ENCODE measurements at places on chromosomes 2 and 18. TPM values are rescaled to one million over a fixed set of nuclear protein-coding genes. Genes with fewer than 3 reads are reported as not detected.

DNA sequence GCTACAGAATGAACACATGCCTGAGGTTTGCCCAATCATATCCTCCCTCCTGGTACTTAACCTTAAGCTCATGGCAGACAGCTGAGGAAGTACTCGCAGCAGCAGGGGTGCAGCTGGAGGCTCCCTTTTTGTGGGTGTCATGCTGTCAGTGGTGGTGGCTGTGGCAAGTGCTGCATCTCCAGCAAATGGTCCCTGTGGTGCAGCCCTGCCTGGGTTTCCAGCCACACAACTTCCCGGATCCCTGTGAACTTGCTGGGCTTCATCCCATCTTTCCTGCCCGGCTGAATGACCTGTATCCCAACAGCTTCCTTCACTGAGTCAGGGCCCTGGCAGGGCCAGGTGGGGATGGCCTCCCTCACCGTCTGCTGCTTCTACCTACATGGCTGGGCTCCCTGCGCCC is 5.0 kb downstream of the TMEM185B start:
- H3K27me3 ChIP-seq = no peaks in the 10 kb centered on the region
- DNase-seq = no peak
- no peak overlapping the region for H3K4me3 ChIP-seq
- no peaks in the 10 kb centered on the region for H3K4me1 ChIP-seq

DNA sequence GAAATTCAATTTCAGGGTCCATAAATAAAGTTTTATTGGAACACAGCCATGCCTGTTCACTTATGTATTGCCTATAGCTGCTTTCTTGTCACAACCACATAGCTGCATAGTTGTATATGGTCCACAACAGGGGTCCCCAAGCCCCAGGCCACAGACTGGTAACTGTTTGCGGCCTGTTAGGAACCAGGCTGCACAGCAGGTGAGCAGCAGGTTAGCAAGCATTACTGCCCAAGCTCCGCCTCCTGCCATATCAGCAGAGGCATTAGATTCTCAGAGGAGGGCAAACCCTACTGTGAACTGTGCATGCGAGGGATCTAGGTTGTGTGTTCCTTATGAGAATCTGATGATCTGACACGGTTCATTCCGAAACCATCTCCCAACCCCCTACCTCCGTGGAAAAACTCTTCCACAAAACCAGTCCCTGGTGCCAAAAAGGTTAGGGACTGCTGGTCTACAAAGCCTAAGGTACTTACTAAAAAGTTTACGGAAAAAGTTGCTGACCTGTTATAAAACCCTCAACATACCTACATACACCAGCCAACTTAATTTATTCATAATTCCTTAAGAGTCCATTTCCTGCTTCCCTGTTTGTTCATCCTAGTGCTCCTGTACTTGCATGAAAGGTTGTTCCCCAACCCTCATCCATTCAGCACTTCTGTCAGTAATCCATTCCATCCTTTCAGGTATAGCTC is 40.1 kb downstream of the NDUFAF7 start:
- no peaks in the 10 kb centered on the region for H3K36me3 ChIP-seq
- H3K27me3 ChIP-seq = no peaks in the 10 kb centered on the region
- H3K4me3 ChIP-seq = no peak overlapping the region
- DNase-seq = no peak
- no peaks in the 10 kb centered on the region for H3K4me1 ChIP-seq

DNA sequence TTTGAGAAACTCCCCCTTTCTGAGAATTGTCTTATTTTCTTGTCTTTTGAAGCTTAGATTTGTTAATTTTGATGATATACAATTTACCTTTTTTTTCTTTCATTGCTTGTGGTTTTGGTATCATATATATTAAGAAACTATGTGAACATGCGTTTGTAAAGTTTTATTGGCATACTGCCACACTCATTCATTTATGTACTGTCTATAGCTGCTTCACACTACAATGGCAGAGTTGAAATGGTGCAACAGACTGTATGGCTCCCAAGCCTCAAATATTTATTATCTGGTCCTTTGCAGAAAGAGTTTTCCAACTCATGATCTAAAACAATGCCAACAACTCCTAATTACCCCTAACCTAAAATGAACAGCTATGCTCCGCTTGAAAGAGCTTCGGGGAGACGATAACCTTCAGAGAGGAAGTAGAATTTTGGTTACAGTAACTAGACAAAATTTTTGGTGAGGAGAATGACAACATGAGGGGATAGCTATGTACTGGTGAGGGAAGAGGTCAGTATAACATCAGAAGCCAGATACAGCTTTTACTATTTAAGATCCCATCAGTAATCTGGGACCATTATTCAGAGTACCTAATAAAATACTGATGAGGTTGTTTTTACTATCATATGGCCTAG is 16.1 kb downstream of the PPP3R1 start:
- H3K4me1 ChIP-seq = peaks cover 19% of the 10 kb centered on the region
- H3K4me3 ChIP-seq = no peak overlapping the region
- H3K36me3 ChIP-seq = no peaks in the 10 kb centered on the region
- no peak overlapping the region for H3K27ac ChIP-seq
- no peak for DNase-seq
- no peaks in the 10 kb centered on the region for H3K27me3 ChIP-seq

GRCh38 chr18:29087616-29088246 is 910.8 kb upstream of the CDH2 start:
- no peak for DNase-seq
- H3K27me3 ChIP-seq = no peaks in the 10 kb centered on the region
- no peak overlapping the region for H3K4me3 ChIP-seq
- H3K36me3 ChIP-seq = no peaks in the 10 kb centered on the region
- H3K27ac ChIP-seq = no peak overlapping the region

SIX3 gene
- total RNA-seq = not detected

DNA sequence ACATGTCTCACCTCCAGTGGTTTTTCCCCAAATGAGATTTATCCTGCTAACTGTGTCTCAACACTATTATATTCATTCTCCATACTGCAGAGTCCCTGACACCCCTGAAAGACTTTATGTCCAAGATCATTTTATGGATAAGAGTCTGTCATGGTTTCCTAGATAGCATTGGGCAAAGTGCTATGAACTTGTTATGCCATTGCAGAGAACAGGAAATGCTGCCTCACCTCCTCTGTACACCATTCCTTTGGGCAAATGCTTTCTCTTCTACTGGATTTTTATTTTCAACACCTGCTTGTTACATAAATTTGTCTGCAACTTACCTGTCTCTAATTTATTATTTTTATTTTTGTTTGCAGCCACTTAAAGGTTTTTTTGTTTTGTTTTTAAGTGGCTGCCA is 652.5 kb upstream of the FAM98A start:
- H3K27me3 ChIP-seq = no peaks in the 10 kb centered on the region
- no peaks in the 10 kb centered on the region for H3K36me3 ChIP-seq
- H3K4me3 ChIP-seq = no peak overlapping the region

ALLC gene
- total RNA-seq = not detected

GRCh38 chr2:34570266-34570872 is 971.3 kb upstream of the FAM98A start:
- H3K36me3 ChIP-seq = no peaks in the 10 kb centered on the region
- H3K27ac ChIP-seq = no peak overlapping the region
- H3K27me3 ChIP-seq = no peaks in the 10 kb centered on the region
- H3K4me1 ChIP-seq = no peaks in the 10 kb centered on the region

UNC80 gene
- under 0.01 TPM for total RNA-seq

GRCh38 chr2:96760986-96761832 is 507 bp downstream of the CNNM4 start:
- H3K4me1 ChIP-seq = peaks cover 4% of the 10 kb centered on the region
- DNase-seq = peak; percentile 34
- peak overlapping the region; percentile 31 for H3K27ac ChIP-seq
- H3K27me3 ChIP-seq = no peaks in the 10 kb centered on the region
- H3K4me3 ChIP-seq = peak overlapping the region; percentile 72

- H3K27ac ChIP-seq = no peak overlapping the region
- no peak for DNase-seq
- no peaks in the 10 kb centered on the region for H3K36me3 ChIP-seq
Observed at GRCh38 chr2:238130111-238130695, 8.3 kb upstream of the KLHL30 start.

COL4A3 gene
- 0.33 TPM for total RNA-seq

FNDC4 gene
- 18.3 TPM for total RNA-seq

All from fibroblast of lung (primary cell).